ENCODE measurements at places on chromosomes 4 and X.

GRCh38 chr4:85932500-85933290, 427.2 kb downstream of the MAPK10 start:
- DNase-seq: no peak

DNA sequence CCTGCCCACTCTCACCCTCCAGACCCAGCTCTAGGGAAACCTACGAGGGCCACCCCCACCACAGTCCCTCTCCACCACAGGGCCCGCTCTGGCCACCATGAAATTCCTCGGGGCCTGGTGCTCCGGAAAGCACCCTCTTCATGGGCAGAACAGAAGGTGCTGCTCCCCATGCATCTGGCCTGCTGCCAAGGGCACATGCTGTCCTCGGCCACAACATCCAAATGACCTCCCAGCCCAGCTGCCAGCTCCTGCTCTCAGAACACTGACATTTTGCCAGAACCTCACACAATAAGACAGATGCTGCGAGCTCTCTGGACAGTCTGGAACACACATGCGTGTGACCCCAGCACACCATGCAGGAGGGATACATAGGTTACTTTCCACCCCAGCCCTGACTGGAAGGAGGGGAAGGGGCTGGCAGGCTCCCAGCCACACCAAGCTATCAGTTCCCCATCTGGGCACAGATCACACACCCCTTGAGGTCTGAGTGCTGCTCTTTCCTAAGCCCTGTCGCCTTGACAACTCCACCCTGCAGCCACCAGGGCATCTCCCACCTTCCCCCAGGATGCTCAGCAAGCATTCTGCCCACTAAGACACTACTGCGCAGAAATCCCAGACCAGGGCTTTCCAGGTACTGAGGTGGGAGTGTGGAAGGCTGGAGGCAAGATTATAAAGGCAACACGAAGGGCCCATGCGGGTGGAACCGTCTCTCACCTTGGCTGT, 5.8 kb downstream of the CCNQ start:
- DNase-seq: no peak

- no peak for DNase-seq
These were observed 7.0 kb upstream of the HAUS7 start for GRCh38 chrX:153477364-153477857.

DNA sequence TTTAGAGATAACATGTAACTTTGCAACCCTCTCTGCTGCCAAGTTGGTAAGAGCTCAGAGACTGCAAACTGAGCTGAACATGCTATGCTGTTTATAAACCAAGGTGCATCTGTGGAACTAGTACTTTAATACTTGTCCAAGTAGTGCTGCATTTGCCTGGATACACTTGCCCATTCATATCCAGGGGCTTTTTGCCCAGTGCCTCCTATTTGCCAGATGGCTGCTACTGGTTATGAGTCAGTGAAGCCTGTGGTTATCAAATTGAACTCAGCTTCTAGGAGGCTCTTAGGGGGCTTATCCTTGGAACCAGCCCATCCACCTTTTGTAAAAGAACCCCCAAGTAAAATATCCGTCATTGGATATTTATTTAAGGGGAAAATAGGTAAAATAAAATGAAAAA, 79.6 kb downstream of the AFF2 start:
- DNase-seq: no peak

DNA sequence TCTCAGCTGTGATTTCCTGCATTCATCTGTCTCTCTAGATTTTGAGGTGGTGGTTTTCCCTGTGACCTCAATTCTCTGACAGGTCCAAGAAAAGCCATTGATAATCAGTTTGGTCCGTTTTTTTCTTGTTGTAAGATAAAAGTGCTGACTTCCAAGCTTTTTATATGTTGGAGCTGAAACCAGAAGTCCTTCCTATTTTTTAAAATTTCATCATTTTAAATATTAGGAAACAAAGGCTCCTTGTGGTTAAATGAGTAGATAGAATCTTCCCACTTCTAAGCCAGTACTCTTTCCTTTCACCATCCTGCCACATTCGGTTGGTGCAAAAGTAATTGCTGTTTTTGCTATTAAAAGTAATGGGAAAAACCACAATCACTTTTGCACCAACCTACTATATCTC, 18.3 kb downstream of the RNF175 start:
- DNase-seq: no peak

DNA sequence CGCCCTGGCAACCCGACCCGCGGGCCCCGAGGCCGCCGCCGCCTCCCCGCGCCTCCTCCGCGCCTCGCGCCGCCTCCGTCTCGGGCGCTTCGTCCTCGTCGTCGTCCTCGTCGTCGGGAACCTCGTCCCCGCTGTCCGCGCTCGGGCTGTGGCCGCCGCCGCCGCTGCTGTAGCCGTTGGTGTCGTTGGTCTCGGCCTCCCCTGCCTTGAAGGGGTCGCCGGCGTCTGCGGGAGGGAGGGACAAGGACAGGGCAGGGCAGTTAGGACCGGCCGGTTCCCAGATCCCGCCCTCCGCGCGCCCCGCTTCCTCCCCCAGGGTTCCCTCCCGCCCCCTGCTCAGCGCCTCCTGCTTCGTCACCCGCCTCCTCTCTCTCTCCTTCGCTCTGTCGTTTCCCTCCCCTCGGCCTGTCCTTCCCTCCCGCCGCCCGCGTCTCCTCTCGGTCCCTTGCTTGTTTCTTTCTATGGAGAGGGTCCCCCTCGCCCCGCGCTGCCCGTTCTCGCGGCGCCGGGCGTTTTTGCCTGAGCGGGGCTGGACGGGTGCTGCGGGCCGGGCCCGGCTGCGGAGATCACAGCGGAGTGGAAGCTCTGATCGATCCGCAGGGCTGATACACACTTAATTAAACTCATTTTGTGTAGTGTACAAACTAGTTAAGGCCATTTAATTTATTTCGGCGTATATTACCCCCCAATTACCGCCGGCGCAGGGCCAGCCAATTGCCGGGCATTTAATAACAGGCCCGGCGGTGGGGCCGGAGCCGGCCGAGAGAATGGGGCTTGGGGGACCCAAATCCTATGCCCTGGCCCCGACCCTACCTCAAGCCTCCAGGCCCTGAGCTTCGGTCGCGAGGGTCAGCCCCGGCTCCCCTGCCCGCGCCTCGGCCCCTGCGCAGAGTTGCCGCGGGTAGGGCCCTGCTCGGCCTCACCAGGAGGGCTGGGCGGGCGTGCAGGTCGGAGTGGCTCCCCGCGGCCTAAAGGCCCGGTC, 2.4 kb downstream of the NKX1-1 start:
- DNase-seq: no peak

GRCh38 chr4:72919937-72920336, 149.6 kb downstream of the COX18 start:
- no peak for DNase-seq

GRCh38 chrX:9356846-9357245, 108.0 kb upstream of the TBL1X start:
- DNase-seq: no peak

DNA sequence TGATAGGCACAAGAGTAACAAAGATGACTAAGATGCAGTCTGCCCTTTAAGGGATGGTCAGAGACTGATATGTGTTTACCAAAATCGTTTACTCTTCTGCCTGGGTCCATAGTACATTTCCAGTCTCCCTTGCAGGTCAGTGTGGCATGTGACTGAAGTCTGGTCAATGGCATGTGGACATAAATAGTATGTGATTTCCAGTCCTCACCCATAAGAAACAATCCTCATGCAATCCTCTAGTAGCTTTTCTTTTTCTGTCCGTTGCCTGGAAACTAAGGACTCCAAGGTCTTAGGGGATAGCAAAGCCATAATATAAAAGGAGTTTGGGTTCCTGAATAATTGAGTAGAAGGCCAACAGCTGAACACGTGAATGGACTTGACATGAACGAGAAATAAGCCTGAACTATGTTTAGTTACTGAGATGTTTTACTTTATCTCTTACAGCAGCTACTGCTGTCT, 1.1 kb downstream of the SLC9B2 start:
- no peak for DNase-seq

DNA sequence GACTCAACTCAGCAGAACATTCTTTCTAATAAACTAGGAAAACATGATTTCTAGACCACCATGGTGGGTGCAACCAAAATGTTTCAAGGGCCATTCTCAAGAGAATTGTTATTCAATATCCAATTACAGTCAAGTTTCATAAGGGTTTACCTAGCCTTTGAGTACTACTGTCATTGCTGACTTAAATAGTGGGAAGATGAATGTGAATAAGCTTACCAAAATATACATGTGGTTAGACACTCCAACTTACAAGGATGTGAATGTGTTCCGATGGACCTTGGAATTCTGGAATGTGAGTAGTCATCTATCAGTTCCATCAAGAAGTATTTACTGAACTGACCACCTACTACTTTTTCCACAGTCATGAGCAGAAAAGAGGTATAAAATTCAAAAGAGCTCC, 16.9 kb downstream of the SH3RF1 start:
- no peak for DNase-seq

GRCh38 chr4:24578364-24578763, 6.0 kb downstream of the DHX15 start:
- no peak for DNase-seq

DNA sequence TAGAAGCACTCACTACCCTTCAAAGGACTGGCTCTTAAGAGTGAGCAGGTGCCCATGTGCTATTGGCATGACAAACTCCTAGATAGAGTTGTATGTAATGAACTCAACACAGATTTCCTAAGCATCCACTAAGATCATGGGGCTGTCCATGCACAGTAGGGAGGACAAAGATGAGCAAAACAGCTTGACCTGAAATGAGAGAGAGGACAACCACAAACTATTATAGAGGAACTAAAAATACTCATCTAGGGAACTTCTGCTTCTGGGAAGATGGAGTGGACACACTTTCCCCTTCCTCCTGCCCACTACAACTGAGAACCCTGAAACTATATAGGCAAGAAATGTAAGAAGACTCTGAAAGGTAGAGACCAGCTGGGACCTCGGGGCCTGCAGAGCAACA, 20.8 kb upstream of the TMEM128 start:
- no peak for DNase-seq

GRCh38 chr4:119314356-119314755, 7.6 kb downstream of the FABP2 start:
- DNase-seq: peak; percentile 16

GRCh38 chrX:14027036-14027435, 2.7 kb downstream of the GEMIN8 start:
- no peak for DNase-seq

GRCh38 chr4:180086480-180087190, 2156.6 kb upstream of the TENM3 start:
- DNase-seq: no peak

GRCh38 chr4:113540859-113541258, 220.7 kb downstream of the CAMK2D start:
- DNase-seq: no peak

DNA sequence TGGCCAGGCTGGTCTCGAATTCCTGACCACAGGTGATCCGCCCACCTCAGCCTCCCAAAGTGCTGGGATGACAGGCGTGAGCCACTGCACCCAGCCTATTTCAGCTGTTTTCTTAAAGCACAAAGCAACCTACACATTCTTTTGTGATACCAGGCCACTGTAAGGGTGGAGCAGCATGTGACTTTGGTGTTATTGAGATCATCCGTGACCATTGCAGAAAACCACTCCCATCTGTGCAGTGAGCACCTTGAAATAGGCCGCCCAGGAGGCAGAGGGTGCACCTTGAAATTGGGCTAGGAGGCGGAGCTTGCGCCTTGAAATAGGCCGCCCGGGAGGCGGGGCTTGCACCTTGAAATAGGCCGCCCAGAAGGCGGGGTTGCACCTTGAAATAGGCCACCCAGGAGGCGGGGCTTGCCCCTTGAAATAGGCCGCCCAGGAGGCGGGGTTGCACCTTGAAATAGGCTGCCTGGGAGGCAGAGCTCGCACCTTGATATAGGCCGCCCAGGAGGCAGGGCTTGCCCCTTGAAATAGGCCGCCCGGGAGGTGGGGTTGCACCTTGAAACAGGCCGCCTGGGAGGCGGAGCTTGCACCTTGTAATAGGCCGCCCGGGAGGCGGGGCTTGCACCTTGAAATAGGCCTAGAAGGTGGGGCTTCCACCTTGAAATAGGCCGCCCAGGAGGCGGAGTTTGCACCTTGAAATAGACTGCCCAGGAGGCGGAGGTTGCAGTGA, 9.0 kb upstream of the SLC25A6 start:
- no peak for DNase-seq

DNA sequence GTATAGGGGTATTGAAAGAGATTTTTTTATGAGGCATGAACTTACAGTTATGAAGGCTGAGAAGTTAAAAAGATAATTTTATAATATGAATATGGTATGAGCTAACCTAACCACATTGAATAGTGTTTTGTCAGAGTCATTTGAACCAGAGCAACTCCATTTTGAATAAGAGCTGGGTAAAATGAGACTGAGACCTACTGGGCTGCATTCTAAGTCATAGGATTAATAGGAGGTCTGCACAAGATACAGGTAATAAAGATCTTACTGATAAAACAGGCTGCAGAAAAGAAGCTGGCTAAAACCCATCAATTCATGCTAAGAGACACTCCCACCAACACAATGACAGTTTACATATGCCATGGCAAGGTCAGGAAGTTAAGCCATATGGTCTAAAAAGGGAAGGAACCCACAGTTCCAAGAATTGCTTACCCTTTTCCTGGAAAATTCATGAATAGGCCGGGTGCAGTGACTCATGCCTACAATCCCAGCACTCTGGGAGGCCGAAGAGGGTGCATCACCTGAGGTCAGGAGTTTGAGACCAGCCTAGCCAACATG, 209.2 kb downstream of the TECRL start:
- no peak for DNase-seq

- peak; percentile 81 for DNase-seq
These were observed 24.4 kb upstream of the DYNLT3 start for GRCh38 chrX:37871626-37872302.

GRCh38 chr4:30350288-30350687, 369.9 kb upstream of the PCDH7 start:
- DNase-seq: no peak

GRCh38 chr4:123556526-123556925, 159.9 kb downstream of the SPRY1 start:
- no peak for DNase-seq

GRCh38 chr4:6092131-6092530, 73.9 kb upstream of the C4orf50 start:
- no peak for DNase-seq

DNA sequence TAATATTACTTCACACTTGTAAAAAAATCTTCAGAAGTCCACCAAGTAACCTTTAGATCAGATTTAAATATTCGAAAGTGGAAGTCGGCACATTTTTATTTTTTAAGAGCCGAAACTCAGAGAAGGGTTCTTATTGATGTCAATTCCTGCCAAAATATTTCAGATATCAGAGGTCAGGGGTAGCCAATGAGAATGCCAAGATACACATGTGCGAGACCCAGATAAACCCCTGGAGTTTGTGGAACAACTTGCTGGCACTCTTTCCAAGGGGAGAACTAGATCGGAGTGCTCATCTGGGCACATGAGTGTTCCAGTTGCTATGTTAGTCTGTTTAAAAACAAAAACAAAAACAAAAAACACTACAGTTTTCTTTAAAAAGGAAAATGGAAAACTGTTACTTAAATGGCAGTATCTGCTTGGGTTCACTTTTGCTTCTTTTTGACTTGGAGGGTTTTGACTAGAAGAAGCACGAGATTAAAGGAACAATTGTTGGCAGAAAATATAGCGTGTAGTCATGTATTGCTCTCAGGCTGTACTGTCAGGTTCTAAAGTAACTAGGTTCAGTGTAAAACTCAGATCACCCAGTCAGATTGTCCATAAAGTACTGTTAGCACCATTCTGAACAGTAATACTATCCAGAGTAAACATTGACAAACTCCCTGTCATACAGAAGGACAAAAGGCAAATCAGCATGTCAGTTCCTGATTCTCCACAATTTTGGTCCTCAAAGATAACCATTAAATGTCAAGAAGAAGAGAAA, 188.0 kb upstream of the PACRGL start:
- no peak for DNase-seq

All from AG09319 (cell line).